ENCODE measurements at places on chromosomes 13 and 19. TPM values are rescaled to one million over a fixed set of nuclear protein-coding genes. Genes with fewer than 3 reads are reported as not detected.

- no peak for DNase-seq
Measured at GRCh38 chr19:47541518-47541917, 26.7 kb upstream of the NAPA start.

GRCh38 chr13:82898586-82898985, 983.7 kb downstream of the SLITRK1 start:
- no peak for DNase-seq

- no peak for DNase-seq
Measured at GRCh38 chr13:23599083-23599925, 29.1 kb downstream of the TNFRSF19 start.

DNA sequence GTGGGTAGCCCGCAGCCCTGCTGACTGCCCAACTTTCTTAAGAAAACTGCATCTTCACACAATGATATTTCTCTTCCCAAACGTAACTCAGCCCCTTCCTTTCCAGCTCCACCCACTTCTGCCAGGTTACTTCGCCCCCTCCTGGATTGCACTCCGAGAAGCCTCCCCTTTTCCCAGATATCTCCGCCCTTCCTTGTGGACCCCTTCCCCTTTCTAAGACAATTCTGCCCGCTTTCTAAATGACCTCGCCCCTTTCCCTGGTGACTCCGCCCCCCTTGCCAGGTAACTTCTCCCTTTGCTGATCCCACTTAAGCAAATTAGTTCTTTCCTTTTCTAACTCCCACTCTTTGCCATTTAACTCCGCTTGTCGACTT, 2.6 kb downstream of the VSIG10L start:
- DNase-seq: no peak

GRCh38 chr13:65966991-65967451, 1263.1 kb downstream of the PCDH9 start:
- peak; percentile 4 for DNase-seq

GRCh38 chr19:7355151-7355820, 6.5 kb downstream of the ARHGEF18 start:
- no peak for DNase-seq

- DNase-seq: no peak
Measured at GRCh38 chr13:29482504-29482903, 113.0 kb downstream of the SLC7A1 start.

GRCh38 chr19:19297759-19298158, 22.6 kb downstream of the SUGP1 start:
- no peak for DNase-seq

HAUS8 gene
- total RNA-seq: 5.1 TPM

LYL1 gene
- 4.2 TPM for total RNA-seq

ZNF93 gene
- 12.3 TPM for total RNA-seq

APOC1 gene
- total RNA-seq: 11.6 TPM

MAMSTR gene
- total RNA-seq: 4.3 TPM

COL5A3 gene
- total RNA-seq: 89.1 TPM

STARD13 gene
- total RNA-seq: 41.6 TPM

LAIR2 gene
- total RNA-seq: not detected

ELSPBP1 gene
- not detected for total RNA-seq

F2RL3 gene
- 1.3 TPM for total RNA-seq

GFY gene
- total RNA-seq: not detected

DBP gene
- total RNA-seq: 8.7 TPM
